ENCODE measurements at places on chromosomes 3 and 15. TPM values are rescaled to one million over a fixed set of nuclear protein-coding genes. Genes with fewer than 3 reads are reported as not detected.

DNA sequence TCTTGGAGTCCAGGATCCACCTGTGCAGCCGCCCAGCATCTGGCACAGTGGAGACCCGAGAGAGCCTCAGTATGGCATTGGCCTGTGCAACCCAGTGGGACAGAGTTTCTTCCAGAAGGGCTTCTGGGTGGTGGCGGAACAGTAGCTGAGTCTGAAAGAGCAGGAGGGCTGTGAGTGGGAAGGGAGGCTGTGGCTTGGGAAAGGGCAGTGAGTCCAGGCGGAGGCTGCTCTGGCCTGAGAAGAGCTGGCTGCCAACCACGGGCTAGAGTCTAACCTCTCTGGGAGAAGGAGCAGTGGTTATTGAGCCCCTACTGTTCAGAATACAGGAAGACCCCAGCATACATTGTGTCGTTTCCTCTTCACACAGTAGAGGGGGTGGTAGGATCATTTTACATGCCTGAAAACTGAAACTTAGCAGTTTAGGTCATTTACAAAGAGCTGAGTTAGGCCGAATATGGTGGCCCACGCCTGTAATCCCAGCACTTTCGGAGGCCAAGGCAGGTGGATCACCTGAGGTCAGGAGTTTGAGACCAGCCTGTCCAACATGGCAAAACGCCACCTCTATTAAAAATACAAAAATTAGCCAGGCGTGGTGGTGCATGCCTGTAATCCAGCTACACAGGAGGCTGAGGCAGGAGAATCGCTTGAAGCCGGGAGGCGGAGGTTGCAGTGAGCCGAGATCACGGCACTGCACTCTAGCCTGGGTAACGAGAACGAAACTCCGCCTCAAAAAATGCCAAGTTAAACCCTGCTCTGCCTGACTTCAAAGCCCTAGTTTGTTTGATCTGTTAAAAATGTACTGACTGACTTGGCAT, 3.2 kb downstream of the AEN start:
- peaks cover 30% of the 10 kb centered on the region for H3K4me1 ChIP-seq
- no peak for DNase-seq
- H3K27me3 ChIP-seq: no peaks in the 10 kb centered on the region
- H3K36me3 ChIP-seq: no peaks in the 10 kb centered on the region
- no peak overlapping the region for H3K4me3 ChIP-seq
- peak overlapping the region; percentile 22 for H3K27ac ChIP-seq

GRCh38 chr3:77326586-77326985, 286.7 kb downstream of the ROBO2 start:
- no peak for DNase-seq
- H3K4me3 ChIP-seq: no peak overlapping the region
- no peak overlapping the region for H3K27ac ChIP-seq
- no peaks in the 10 kb centered on the region for H3K27me3 ChIP-seq

SERPINI2 gene
- total RNA-seq: 213 TPM

GP5 gene
- not detected for total RNA-seq

DNA sequence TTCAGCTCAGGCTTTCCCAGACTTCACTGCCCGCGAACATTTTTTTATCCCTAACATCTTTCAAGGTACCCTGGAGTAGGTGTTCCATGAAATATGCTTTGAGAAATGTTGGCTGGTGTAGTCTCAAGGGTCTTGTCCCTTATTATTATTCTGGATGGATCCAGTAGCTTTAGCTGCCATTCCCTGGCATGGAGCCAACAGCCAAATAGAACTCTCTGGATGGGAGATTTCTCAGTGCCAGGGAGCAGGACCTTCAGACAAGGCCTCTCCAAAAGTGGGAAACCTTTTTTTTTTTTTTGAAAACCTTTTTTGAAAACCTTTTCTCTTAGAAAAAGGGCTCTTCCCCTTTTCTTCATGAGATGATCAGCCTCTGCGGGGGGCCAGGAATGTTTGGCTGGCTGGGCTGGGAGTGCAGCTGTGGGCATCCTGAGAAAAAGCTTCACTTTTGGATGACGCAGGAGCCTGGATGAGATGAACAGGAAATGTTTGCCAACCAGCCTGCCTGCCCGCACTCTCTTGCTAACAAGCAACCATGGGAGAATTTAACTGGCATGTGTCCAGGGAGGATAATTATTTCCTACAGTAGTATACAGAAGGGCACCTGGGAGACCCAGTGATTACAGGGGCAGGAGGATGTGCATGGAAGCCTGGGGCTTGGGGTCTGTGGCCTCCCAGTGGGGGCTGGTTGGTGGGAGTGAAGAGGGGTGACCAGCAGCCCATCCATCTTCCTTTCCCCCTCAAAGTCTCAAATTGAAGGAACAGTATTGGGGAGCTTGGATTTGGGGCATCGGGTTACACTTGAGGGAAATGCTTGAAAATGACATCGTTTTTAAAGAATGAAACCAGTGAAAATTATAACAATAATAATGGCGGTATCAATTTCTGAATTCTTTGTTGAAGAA, 109.1 kb upstream of the LRIG1 start:
- no peak overlapping the region for H3K27ac ChIP-seq
- DNase-seq: peak; percentile 39
- no peak overlapping the region for H3K4me3 ChIP-seq
- H3K27me3 ChIP-seq: no peaks in the 10 kb centered on the region

GPR149 gene
- not detected for total RNA-seq

- H3K27me3 ChIP-seq: no peaks in the 10 kb centered on the region
- H3K36me3 ChIP-seq: no peaks in the 10 kb centered on the region
- H3K27ac ChIP-seq: no peak overlapping the region
- no peak for DNase-seq
- H3K4me3 ChIP-seq: no peak overlapping the region
Observed at GRCh38 chr15:38991701-38992100, 427.1 kb upstream of the RASGRP1 start.

DNA sequence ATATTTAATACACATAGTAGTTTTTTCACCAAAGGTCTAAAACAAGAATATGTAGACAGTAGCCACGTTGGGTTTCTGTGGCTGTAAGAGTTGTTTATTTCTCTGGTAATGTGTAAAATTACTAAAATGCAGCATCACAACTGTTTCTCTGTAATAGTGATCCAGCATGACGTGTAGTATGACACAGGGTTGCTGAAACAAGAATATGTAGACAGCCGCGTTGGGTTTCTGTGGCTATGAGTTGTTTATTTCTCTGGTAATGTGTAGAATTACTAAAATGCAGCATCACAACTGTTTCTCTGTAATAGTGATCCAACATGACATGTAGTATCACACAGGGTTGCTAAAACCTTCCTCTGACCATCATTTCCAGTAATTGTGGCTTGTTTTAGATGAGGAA, 153.6 kb upstream of the ZNF717 start:
- no peaks in the 10 kb centered on the region for H3K36me3 ChIP-seq
- H3K4me3 ChIP-seq: no peak overlapping the region
- no peak for DNase-seq
- H3K4me1 ChIP-seq: no peaks in the 10 kb centered on the region

GRCh38 chr3:113966172-113966571, 18.4 kb downstream of the ZDHHC23 start:
- no peak overlapping the region for H3K27ac ChIP-seq
- H3K4me3 ChIP-seq: no peak overlapping the region
- H3K27me3 ChIP-seq: no peaks in the 10 kb centered on the region
- DNase-seq: no peak

GRCh38 chr3:64163019-64163754, 62.1 kb downstream of the PRICKLE2 start:
- no peaks in the 10 kb centered on the region for H3K4me1 ChIP-seq
- no peaks in the 10 kb centered on the region for H3K27me3 ChIP-seq
- no peak for DNase-seq
- H3K27ac ChIP-seq: no peak overlapping the region
- H3K4me3 ChIP-seq: no peak overlapping the region
- no peaks in the 10 kb centered on the region for H3K36me3 ChIP-seq

KBTBD13 gene
- not detected for total RNA-seq

DISP2 gene
- total RNA-seq: 2.0 TPM

PLS1 gene
- total RNA-seq: 9.9 TPM

GRCh38 chr3:197908957-197909701, 40.9 kb upstream of the RPL35A start:
- H3K27me3 ChIP-seq: no peaks in the 10 kb centered on the region
- no peak overlapping the region for H3K27ac ChIP-seq
- no peak overlapping the region for H3K4me3 ChIP-seq
- no peak for DNase-seq
- H3K36me3 ChIP-seq: no peaks in the 10 kb centered on the region
- no peaks in the 10 kb centered on the region for H3K4me1 ChIP-seq

GRCh38 chr3:172239218-172239790, 199.9 kb downstream of the FNDC3B start:
- H3K27me3 ChIP-seq: no peaks in the 10 kb centered on the region
- no peaks in the 10 kb centered on the region for H3K36me3 ChIP-seq
- no peak overlapping the region for H3K4me3 ChIP-seq
- no peak overlapping the region for H3K27ac ChIP-seq
- DNase-seq: no peak

GRCh38 chr3:118846176-118846575, 188.5 kb downstream of the IGSF11 start:
- no peak overlapping the region for H3K4me3 ChIP-seq
- H3K27ac ChIP-seq: no peak overlapping the region
- no peaks in the 10 kb centered on the region for H3K4me1 ChIP-seq
- H3K27me3 ChIP-seq: no peaks in the 10 kb centered on the region

DNA sequence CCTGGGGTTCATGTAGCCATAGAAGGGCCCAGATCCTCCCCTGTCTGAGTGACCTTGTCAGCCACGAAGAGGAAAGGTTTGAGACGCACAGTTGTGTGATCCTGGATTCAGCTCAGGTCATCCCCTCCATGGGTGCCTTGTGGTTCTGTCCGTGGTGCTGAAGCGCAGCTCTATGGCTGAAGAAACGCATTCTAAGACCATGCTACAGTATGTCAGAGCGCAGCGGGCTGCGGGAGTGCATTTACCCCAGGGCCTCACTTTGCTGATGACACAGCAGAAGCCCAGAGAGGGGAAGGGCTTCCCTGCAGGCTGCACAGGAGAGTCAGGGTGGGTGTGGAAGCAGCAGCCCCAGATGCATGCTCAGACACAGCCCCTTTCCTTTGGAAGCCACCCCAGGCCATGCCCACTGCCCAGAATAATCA, 68.8 kb upstream of the IQSEC1 start:
- no peak for DNase-seq
- H3K36me3 ChIP-seq: no peaks in the 10 kb centered on the region
- no peaks in the 10 kb centered on the region for H3K27me3 ChIP-seq
- no peak overlapping the region for H3K4me3 ChIP-seq
- H3K27ac ChIP-seq: no peak overlapping the region

DNA sequence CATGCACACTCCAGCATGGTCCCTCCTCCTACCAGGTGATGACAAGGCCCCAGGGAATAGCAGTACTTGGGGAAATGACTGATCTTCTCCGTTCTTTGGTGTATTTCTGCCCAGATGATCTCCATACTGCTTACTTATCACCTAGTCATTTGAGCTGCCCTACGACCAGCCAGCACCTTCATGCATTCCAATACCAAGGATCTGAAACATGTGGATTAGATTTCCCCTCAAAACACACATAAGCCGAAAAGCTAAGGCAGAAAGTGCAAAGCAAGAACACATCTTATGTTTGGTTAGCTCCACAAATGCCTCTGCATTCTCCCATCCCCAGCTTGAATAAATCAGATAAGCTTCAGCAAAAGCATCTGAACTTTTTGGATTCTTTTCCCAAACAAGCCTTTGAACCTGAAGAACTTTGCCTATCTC, 64.8 kb upstream of the BCL6 start:
- no peaks in the 10 kb centered on the region for H3K4me1 ChIP-seq
- H3K4me3 ChIP-seq: no peak overlapping the region
- H3K27ac ChIP-seq: no peak overlapping the region

DNA sequence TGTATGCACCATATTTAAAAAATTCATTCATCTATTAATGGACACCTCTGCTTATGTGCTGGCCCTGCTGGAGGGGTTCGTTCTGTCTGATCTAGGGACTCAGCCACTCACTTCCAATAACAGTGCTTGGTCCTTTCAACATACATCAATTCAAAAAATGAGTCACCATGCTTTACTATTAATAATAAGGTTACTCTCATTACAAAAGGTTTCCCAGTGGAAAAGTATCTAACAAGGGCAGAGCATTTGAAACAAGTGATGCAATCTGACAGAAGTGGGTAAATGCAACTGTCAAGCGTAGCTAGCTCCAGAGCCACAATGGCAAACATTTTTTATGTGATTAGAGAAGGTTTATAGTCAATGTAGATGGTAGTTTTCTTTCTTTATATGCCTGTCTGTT, 67.9 kb upstream of the TNIK start:
- no peak for DNase-seq
- H3K4me3 ChIP-seq: no peak overlapping the region
- no peaks in the 10 kb centered on the region for H3K36me3 ChIP-seq
- H3K27me3 ChIP-seq: no peaks in the 10 kb centered on the region
- H3K4me1 ChIP-seq: no peaks in the 10 kb centered on the region
- H3K27ac ChIP-seq: no peak overlapping the region

GOLGA8J gene
- 0.34 TPM for total RNA-seq

GRCh38 chr3:38561746-38562466, 65.8 kb downstream of the EXOG start:
- DNase-seq: no peak
- no peak overlapping the region for H3K27ac ChIP-seq
- H3K36me3 ChIP-seq: no peaks in the 10 kb centered on the region
- H3K4me1 ChIP-seq: no peaks in the 10 kb centered on the region
- H3K4me3 ChIP-seq: no peak overlapping the region

PLSCR2 gene
- 0.95 TPM for total RNA-seq

- H3K36me3 ChIP-seq: no peaks in the 10 kb centered on the region
- DNase-seq: peak; percentile 72
- peaks cover 16% of the 10 kb centered on the region for H3K4me1 ChIP-seq
- peak overlapping the region; percentile 73 for H3K27ac ChIP-seq
- no peaks in the 10 kb centered on the region for H3K27me3 ChIP-seq
- H3K4me3 ChIP-seq: no peak overlapping the region
Observed at GRCh38 chr3:194130807-194131589, 5.0 kb upstream of the HES1 start.

MUSTN1 gene
- 0.42 TPM for total RNA-seq
